Aorta (tissue), 5 donors: ENCODE measurements at places on chromosomes 7 and 10.

DNA sequence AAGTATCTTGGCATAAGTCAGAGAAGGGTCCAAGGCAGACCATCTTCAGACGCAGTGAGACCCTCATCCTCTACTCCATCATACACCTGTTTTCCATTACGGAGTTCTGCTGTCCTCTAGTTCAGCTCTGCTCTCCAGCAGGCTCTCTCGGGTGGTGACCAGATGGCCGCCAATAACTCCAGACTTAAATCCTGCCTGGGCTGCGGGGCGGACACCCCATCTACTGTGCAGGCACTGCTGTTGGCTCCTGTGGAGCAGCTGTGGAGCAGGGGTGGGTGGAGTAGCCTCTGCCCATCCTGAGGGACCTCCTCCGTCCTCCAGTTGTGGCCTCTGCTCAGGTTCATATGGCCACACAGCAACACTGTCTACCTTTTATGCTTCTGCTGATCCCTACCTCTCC, 608.1 kb downstream of the SDK1 start:
- no peaks in the 10 kb centered on the region for H3K4me1 ChIP-seq
- H3K27me3 ChIP-seq, result no peaks in the 10 kb centered on the region
- no peak for DNase-seq

GRCh38 chr10:102603946-102604345, 40.3 kb upstream of the TRIM8 start:
- H3K27me3 ChIP-seq, result no peaks in the 10 kb centered on the region
- H3K4me1 ChIP-seq, result no peaks in the 10 kb centered on the region
- DNase-seq, result peak; percentile 69
- H3K36me3 ChIP-seq, result no peaks in the 10 kb centered on the region
- H3K27ac ChIP-seq, result no peak overlapping the region

DNA sequence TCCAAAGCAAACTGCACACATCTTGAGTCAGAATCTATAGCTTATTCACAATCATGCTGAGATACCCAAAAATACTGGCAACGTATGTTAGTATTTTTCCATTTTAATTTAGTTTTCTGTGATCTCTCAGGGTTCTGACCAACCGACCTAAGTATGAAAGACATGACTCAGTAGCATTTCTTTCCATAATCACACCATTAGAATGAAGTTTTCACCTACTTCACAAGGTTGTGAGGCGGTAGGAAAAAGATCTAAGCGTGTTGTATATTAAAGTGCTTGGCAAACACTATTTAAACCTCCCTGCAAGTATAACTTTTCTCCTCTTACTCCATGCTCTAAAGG, 49.1 kb downstream of the PLCE1 start:
- no peaks in the 10 kb centered on the region for H3K4me1 ChIP-seq
- H3K36me3 ChIP-seq, result no peaks in the 10 kb centered on the region
- H3K27ac ChIP-seq, result no peak overlapping the region
- DNase-seq, result no peak

DNA sequence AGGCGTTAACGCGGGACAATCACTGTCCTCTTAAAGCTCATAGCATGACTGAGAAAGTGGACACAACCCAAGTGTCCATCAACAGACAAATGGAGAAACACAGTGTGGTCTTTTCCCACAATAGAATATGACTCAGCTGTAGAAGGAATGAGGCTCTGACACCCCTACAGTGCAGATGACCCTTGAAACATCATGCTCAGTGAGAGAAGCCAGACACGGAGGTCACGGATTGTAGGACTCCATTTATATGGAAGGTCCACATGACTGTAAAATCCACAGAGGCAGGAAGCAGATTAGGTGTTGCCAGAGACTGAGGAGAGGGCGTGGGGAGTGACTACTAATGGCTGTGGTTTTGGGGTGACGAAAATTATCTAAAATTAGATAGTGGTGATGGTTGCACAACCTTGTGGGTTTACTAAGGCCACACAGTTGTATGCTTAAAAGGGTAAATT, 6.1 kb upstream of the NCAPG2 start:
- no peaks in the 10 kb centered on the region for H3K4me1 ChIP-seq
- no peaks in the 10 kb centered on the region for H3K36me3 ChIP-seq
- no peaks in the 10 kb centered on the region for H3K27me3 ChIP-seq
- H3K27ac ChIP-seq, result no peak overlapping the region
- no peak for DNase-seq
- no peak overlapping the region for H3K4me3 ChIP-seq

GRCh38 chr7:207418-208129, 15.2 kb downstream of the FAM20C start:
- no peak for DNase-seq
- no peaks in the 10 kb centered on the region for H3K4me1 ChIP-seq
- no peaks in the 10 kb centered on the region for H3K36me3 ChIP-seq
- no peaks in the 10 kb centered on the region for H3K27me3 ChIP-seq

GRCh38 chr10:21497177-21497807, 28.2 kb downstream of the SKIDA1 start:
- H3K4me1 ChIP-seq, result no peaks in the 10 kb centered on the region
- no peak overlapping the region for H3K27ac ChIP-seq
- H3K4me3 ChIP-seq, result peak overlapping the region; percentile 72
- H3K27me3 ChIP-seq, result no peaks in the 10 kb centered on the region
- DNase-seq, result peak; percentile 94
